ENCODE measurements at places on chromosomes 6 and 20. TPM values are rescaled to one million over a fixed set of nuclear protein-coding genes. Genes with fewer than 3 reads are reported as not detected.

Gene C6orf163
- total RNA-seq = 1.7 TPM

Gene PTK6
- total RNA-seq = not detected

Gene HFE
- total RNA-seq = 14.9 TPM

Gene KIAA1755
- 2.5 TPM for total RNA-seq

Gene LAMA5
- total RNA-seq = 0.90 TPM

Gene CRISP3
- total RNA-seq = not detected

Gene HLA-DPA1
- total RNA-seq = not detected

Gene SPAG4
- 1.9 TPM for total RNA-seq

Gene HMGN4
- 50.2 TPM for total RNA-seq

Gene SPEF1
- under 0.01 TPM for total RNA-seq

Gene BMP5
- under 0.01 TPM for total RNA-seq

Gene NKX2-4
- not detected for total RNA-seq

Gene MAS1
- not detected for total RNA-seq

Gene SLA2
- not detected for total RNA-seq

Gene CLVS2
- not detected for total RNA-seq

Gene ZNF831
- total RNA-seq = not detected

Gene SLC22A7
- total RNA-seq = not detected

Gene PREX1
- 0.72 TPM for total RNA-seq

Gene CEP57L1
- total RNA-seq = 21.9 TPM

Gene CAPN11
- not detected for total RNA-seq

Gene KHDC1
- total RNA-seq = 1.7 TPM
